NCI-H1092 treated with DMSO at 0.1 percent for 48 hours (cell line): ENCODE measurements at places on chromosomes 3 and 15.

DNA sequence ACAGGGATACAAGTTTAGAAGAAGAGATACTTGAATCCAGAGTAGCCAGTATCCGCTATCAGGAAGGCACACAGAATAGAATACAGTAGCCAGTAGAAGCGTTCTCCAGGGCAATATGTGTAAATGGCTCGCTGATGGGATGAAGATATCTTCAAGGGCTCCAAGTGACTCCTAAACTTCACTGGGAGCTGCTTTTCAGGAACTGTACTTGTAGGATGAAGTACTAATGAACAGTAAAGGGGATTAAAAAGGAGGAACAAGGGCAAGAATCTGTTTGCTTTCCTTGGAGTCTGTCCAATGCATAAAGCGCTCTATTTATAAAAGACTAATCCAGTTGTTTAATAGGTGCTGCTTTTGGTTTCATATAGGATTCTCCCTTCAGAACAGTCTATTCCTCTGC lies 78.4 kb downstream of the THRB start:
- DNase-seq: no peak

GRCh38 chr3:16944356-16944755 lies 59.6 kb downstream of the PLCL2 start:
- no peak for DNase-seq

- no peak for DNase-seq
These were observed 33.1 kb downstream of the DZIP1L start for GRCh38 chr3:138082085-138082991.

DNA sequence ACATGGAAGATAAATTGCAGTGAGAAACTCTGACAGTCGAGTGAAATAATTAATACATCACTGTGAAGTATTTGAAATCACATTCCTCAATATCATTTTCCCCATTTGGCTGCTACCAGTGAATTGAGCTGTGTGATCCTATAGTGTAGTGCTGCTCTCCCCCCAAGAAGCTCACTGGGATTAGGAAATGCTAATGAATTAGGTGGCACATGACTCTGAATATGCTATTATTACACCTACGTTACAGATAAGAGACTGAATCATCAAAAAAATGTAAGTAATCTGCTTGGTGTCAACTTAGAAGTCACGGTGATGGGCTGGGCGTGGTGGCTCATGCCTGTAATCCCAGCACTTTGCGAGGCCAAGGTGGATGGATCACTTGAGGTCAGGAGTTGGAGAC lies 34.7 kb upstream of the SYNM start:
- DNase-seq: no peak

DNA sequence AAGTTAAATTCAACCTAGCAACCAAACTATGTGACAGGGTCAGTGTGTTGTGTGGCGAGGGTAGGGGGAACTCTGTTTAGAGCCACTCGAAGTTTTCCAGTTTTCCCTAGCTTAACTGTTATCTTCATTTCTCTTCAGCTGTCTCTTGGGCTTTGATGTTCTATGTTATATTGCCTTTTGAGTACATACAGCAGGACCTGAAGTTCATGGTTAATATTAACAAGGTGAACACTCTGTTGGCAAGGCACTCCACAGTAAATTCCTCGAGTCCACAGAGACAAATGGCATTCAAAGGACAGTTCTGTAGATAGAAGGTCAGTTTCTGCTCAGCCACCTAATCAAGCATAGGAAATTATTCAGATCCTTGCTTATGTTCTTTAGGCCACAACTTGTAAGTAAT lies 147.9 kb upstream of the DPH6 start:
- DNase-seq: no peak

- no peak for DNase-seq
These were observed 124.7 kb upstream of the RAD18 start for GRCh38 chr3:9087831-9088413.

GRCh38 chr3:139291276-139292051 lies 52.4 kb upstream of the MRPS22 start:
- DNase-seq: no peak

DNA sequence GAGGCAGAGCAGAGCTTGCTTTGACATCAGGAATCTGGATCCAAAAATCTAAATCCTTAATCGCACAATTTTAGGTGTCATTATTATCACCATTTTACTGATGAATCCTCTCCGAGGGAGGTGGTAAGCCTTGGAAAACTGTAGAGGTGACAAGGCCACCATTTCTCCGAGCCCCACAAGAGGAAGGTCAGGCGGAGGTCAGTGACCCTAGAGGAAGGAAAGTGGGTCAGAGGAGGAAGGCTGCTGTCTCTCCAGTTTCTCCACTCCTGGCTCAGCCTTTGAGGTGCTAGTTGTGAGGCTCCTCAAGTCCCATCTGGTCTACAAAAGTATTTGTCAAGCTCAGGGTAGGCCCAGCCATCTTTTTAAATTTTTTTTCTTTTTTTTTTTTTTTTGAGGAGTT lies 3.2 kb downstream of the DVL3 start:
- DNase-seq: no peak

GRCh38 chr3:79006077-79006476 lies 761.7 kb downstream of the ROBO1 start:
- no peak for DNase-seq

DNA sequence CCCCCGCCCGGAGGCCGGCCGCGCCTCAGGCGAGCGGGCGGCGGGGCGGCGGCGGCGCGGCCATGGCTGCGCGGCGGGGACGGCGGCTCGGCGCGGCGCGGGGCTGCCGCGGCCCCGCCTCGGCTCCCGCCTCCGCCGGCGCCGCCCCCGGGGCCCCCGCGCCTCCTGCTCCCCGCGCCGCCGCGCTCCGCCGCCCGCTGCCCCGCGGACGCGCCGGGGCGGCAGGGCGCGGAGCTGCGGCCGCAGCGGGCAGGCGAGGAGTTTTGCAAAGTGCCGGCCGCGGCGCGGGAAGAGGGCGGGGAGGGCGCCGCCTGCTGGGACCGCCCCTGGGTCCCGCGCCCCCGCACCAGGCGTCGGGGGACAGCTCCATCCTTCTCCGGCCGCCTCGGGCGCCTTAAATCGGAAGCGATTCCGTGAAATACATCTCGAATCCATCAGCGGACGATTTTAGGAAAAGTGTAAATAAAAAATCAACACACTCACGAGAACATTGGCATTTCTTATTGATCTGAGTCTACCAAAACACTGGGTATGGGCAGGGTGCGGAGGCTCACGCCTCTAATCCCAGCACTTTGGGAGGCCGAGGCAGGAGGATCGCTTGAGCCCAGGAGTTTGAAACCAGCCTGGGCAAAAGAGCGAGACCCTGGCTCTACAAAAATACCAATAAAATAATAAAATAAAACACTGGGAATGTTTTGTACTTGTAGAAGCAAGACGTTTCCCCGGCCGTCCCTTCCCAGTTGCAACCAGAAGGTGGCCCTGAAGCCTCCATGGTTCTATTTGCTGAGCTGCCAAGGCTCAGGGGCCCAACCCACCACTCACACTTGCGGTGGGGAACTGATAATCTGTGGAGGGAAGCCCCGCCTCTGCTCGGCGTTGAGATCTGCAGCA lies 136.9 kb downstream of the NUP210 start:
- DNase-seq: peak; percentile 13

- no peak for DNase-seq
These were observed 473.1 kb upstream of the UBE2E2 start for GRCh38 chr3:22729981-22730380.

GRCh38 chr3:61300006-61300380 lies 48.7 kb upstream of the FHIT start:
- DNase-seq: no peak

DNA sequence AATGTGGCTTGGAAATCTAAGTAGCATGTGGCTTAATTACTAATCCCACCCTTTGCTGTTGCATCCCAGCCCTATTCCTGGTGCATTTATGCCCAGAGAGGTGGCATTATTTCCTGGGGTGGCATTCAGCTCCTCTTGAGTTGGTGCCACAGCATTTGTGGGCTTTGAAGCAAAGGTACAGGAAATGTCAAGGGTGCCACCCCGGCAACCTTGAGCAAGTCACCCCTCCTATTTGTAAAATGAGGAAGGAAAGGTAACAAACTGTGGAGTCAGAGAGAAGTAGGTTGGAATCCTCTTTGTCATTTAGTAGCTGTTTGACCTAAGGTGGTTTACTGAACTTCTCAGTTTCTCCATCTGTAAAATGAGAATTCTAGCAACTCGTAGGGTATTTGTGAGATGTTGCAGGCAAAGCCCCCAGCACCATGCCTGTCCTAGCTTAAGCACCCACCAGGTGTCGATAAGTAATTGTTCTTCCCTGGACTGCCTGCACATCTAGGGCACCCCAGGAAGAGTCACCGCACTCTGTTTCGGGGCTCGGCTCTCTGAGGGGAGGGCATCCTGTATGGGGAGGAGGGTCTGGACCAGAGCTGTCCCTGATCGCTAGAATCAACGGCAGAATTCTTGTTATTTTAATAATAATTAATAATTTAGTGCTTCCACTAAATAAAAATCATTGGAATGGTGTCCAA lies 17.1 kb downstream of the ISG20 start:
- DNase-seq: no peak

DNA sequence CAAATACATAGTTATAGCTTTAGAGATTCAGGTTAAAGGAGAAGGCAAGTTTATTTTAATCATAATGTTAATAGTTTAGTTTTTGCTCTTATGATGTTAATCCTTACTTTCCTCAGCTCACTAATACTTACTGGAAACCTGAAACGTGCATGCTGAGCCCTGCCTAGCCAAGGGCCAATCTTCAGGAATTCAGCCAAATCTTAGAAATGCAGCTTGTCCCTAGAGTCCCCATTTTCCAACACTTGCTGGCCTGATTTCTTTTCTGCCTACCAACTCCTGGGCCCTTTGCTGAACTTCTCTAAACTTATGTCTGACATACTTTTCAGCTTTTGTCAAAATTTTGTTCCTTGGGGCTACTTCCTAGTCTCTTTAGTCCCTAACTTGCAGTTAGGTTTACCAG lies 22.8 kb downstream of the BCHE start:
- no peak for DNase-seq

GRCh38 chr3:185210621-185211142 lies 43.2 kb downstream of the EHHADH start:
- DNase-seq: no peak

DNA sequence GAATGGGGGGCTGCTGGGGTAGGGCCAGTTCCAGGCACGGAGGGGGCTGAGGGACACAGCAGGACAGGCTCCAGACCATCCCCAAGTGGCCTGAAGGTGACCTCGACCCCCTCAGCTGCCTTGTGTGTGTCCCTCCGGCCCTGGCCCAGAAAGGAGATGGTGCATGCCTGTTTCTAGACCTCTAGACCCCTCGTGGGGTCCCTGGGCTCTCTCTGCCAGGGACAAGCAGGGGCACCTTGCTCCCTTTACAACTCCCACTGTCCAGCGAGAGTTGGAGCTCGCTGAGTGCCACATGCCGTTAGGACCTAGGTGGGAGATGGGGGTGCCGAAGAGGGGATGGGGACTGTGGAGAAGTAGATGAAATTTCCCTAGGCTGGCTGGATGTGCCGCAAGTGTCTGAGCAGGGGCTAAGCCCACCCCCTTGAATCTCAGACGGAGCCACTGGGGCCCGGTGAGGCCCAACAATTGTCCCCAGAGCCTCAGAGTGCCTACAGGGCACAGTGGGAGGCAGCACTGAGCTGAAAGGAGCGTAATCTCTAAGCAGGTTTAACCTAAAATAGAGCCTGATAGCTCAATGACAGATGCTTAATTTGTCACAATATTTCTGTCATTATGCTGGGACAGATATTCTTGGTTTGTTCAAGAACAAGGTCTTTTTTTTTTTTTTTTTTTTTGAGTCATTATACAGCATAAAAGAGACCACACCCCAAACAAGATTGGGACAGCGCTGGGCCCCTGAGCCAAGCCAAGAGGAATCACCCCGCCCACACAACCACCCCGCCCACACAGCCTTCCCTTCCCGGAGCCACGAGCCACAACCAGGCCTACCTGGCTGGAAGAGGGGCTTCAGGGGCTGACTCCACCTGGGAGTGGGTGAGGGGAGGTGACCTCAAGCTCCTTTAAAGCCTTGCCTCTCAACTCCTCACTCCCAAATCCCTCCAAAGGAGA lies 23.6 kb upstream of the KLF13 start:
- no peak for DNase-seq

DNA sequence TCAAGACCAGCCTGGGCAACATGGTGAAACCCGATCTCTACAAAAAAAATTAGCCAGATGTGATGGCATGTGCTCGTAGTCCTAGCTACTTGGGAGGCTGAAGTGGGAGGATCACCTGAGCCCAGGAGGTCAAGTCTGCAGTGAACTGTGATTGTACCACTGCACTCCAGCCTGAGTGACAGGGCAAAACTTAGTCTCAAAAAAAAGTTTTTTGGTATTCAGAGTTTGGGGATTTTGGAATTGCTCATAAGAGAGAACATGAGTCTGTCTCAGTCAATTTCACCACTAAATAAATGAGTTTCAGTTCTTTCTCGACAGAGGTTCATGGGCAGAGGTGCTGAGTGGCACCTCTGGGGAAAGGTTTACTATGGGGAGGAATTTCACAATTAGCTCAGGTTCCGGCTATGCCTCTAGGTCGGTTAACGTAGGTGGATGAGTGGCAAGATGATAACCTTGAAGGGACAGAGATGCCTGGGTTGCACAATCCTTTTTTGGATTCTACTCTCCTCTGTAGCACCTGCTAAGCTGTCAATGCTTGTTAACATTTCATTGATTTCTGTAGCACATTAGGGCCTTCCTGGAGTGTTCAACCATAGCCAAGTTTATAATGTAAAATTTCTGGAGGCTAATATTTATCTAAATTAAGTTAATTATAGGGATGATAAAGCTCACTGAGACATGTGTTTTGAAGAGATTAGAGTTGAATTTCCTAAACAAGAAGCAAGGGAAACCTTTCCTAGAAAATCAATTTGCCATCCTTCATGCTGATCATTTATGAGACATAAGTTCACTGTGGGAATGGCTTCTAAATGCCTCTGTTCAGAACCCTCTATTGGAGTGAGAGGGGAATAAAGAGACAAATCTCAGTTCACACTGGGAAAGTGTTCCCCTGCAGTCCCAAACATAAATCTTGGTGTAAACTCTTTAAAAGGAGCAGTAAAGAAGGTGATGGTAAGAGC lies 37.4 kb upstream of the DCP1A start:
- DNase-seq: no peak

- DNase-seq: no peak
These were observed 617.1 kb downstream of the NR2F2 start for GRCh38 chr15:96947296-96948229.

DNA sequence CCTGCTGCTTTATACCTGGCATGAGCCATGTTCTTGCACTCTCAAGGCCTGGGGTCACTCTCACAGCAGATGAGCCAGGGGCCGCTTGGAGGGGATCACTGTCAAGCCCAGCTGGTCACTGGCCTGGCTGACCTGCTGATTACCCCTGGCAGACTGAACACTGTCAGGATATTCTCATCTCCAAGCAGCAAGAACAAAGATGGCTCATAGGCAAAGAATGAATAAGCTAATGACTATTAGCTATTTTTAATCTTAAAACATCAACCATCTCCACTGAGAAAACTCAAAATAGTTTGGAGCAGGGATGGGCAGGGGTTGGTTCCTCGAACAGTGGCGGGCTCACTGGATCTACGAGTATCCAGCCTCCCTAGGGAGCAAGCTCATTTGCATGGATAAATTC lies 64.4 kb upstream of the ACAN start:
- no peak for DNase-seq

- DNase-seq: no peak
These were observed 356.7 kb upstream of the UMPS start for GRCh38 chr3:124373524-124373923.

- no peak for DNase-seq
These were observed 72.9 kb downstream of the ATP8B4 start for GRCh38 chr15:50046159-50046558.
